ENCODE measurements at places on chromosomes 11 and 22.

DNA sequence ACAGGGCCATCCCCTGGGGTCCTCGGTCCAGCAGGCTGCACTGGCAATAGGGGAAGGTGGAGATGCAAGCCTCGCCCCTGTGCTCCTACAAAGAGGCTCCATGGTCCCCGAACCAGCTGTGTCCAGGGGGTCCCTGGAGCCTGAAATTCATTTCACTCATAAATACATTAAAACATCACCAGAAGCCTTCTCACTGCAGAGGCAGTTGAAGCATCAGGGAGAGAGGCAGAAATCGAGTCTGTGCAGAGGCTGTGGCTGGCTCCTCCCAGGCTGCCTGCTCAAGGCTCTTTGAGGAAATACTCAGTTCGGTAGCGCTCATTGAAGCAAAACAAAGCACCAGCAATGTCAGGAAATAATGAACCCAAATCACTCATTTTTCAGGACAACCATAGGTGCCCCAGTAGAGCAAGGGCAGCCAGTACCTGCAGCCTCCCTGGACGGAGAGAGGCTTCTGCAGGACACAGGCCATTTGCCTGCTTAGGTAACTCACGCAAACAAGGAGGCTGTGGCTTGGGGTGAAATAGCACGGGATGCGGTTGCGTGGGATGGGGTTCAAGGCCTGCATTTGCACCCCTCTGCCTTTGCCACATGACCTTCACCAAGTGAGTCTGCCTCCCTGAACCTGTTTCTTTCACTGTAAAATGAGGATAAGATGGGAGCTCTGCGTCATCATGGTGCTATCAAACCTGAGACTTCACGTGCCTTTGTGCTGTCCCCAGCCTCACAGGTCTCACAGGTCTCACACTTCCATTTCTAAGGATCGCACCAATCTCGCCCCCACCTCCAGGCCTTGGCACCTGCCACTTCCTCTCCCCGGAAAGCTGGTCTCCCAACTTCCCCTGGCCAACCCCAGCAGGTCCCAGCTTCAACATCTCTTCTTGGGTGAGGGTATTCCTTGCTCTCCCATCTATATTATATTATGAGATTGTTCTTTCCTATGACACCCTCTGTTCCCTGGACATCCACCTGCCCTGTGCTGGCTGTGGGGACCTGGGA lies 84.3 kb upstream of the SHISAL1 start:
- DNase-seq = no peak

DNA sequence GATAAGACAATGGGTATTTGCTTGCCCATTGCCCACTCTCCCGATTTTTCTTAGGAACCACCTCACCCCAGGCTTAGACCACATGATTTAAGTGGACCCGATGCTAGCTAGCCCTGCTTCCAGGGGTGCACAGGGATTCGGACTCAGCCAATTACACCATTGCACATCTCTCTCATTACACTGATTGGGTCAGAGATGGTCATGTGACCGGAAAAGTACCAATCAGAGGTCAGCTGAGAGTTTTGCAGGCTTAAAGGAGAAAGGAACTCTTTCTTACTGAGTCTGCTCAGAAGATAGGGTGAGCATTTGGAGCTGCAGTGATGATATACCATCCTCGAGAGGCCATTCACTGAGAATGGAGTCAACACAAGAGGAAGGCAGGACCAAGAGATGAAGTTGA lies 12.2 kb upstream of the ANKK1 start:
- no peak for DNase-seq

- peak; percentile 30 for DNase-seq
Measured at GRCh38 chr11:120209746-120210625, 846 bp upstream of the OAF start.

- no peak for DNase-seq
Measured at GRCh38 chr11:2688381-2689231, 11.2 kb downstream of the KCNQ1OT1 start.

DNA sequence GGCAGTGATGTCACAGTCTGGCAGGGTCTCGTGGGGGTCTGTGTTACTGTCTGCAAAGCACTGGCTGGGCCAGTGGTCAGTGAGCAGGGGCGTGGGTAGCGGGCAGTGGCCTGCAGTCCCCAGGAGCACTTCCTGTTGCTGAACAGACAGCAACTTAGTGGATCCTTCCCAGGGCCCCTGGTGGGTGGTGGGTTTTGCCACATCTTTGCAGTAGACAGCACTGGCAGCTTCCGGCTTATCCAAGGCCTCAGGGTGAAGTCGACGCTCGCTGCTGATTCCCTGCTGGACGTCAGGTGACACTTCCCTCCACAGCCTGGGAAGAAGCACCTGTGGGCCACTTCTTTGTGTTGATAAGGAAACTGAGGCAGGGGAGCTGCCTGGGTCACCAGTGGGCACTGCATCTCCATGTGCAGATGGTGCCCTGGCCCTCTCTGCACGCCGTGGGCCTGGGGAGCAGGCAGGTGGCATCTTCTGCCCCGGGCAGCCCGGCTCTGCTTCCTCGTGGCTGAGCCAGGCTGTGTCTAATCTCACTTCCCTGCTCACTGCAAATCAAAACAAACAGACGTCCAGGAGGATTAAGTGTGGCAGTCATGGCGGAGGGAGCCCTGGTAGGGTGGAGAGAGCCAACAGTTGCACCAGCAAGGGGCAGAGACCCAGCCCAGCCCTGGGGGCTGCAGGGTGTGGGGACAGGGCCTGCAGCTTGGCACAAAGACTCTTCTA lies 79.8 kb downstream of the KCNQ1 start:
- DNase-seq = no peak

DNA sequence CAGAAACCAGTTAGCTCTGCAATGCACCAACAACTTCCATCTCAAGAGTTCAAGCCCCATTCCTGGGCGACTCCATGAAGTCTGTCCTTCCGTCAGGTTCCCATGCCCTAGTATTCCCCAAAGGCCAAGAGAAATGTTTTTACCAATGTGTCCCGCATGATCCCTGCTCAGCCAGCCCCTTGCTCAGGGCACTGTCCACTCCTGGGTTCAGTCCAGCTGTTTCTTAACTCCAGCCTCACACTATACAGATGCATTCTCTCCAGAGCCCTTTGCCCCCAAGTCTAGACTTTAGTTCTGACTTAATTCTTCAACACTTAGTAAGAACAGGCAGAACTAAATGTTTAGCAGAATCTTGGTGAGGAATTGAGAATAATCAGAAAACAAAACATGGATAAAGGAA lies 497.5 kb downstream of the SOX6 start:
- peak; percentile 58 for DNase-seq

- DNase-seq = no peak
Measured at GRCh38 chr11:45590743-45591142, 74.7 kb downstream of the CHST1 start.

All from mesenchymal stem cell (in vitro differentiated cells and primary cell).